ENCODE measurements at places on chromosomes 12 and 14. TPM values are rescaled to one million over a fixed set of nuclear protein-coding genes. Genes with fewer than 3 reads are reported as not detected.

The INTS13 gene
- total RNA-seq = 27.5 TPM

The C3AR1 gene
- total RNA-seq = not detected

The PDZRN4 gene
- not detected for total RNA-seq

The USP5 gene
- total RNA-seq = 134 TPM

The MGP gene
- total RNA-seq = 3.5 TPM

The LRRC9 gene
- total RNA-seq = not detected

The TMEM120B gene
- total RNA-seq = 11.5 TPM

The P3H3 gene
- 121 TPM for total RNA-seq

The AKAP6 gene
- 0.29 TPM for total RNA-seq

The DAO gene
- total RNA-seq = not detected

The RERG gene
- total RNA-seq = not detected

The FAM90A1 gene
- not detected for total RNA-seq

All from smooth muscle cell of trachea (primary cell).